Renal cortical epithelial cell (primary cell): ENCODE measurements at places on chromosomes 11 and 22.
A peak's percentile ranks its signal among the peaks of the same experiment; 100 is the strongest.

- peak; percentile 22 for DNase-seq
These were observed 1.8 kb upstream of the TBC1D10A start for GRCh38 chr22:30328466-30329049.

GRCh38 chr11:117819096-117820040 lies 5.2 kb downstream of the FXYD2 start:
- DNase-seq = peak; percentile 75

DNA sequence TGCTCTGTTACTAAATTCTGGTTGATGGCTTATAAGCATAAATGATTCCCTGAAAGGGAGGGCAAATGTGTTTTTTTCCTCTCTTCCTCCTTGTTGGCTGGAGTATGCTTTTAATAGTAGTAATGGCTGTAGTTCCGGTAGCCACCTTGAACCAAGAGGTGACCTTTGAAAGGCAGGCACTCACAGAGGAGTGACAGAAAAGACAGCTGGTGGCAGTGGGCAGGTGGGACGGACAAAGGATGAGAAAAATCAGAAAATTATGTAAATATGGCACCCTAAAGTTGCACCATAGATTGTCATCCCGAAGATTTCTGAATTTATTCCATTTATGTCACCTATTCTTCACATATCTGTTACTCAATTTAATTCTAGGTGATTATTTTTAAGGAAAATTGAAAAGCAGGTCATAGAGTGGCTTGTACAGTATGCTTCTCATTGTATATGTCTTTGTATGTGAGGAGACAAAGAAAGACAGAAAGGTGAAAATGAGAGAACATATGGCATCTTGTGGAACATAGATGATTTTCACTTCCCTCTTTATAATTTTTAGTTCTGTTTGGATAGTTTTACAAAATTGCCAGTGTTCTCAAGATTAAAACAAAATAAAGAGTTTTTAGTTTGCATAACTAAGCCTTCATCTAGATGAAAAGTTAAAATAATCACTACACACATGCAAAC lies 17.0 kb downstream of the CASP12 start:
- no peak for DNase-seq

DNA sequence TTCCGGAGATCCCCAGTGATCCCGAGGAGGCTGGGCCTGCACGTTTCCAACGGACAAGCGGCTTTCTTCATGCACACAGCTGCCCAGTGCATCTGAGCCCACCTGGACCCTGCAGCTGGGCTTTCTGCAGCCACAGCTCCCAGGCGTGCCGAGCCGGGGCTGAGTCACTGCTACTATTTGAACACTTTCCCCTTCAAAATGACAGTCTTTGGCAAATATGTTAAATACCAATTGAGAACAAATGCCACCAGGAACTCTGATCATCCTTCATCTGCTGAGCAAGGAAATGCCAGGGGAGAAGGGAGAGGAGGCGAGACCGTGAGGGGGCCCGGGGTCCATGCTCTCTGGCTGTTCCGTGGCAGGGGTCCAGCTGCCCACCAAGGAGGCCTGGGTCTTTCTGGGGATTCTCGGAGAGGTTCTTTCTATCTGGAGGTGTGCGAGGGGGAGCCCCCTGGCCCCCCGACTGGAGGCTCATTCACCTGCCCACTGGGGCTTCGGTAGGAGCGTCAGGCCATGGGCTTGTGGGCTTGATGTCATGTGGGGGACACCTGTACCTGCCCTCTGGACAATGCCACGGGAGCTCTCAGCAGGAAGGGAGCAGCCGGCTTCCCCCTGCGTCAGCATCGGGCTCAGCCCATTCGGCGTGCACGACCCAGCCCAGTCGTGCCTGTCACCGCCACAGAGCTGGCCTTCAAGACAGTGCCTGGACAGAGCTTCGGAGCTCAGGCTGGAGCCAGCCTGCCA lies 159.6 kb downstream of the CTTN start:
- DNase-seq = no peak

- DNase-seq = no peak
These were observed 97.3 kb downstream of the ZBTB16 start for GRCh38 chr11:114156782-114157181.

GRCh38 chr11:116482716-116483115 lies 290.1 kb downstream of the BUD13 start:
- DNase-seq = no peak

- DNase-seq = peak; percentile 70
These were observed 2.3 kb upstream of the RHOD start for GRCh38 chr11:67054346-67054835.

DNA sequence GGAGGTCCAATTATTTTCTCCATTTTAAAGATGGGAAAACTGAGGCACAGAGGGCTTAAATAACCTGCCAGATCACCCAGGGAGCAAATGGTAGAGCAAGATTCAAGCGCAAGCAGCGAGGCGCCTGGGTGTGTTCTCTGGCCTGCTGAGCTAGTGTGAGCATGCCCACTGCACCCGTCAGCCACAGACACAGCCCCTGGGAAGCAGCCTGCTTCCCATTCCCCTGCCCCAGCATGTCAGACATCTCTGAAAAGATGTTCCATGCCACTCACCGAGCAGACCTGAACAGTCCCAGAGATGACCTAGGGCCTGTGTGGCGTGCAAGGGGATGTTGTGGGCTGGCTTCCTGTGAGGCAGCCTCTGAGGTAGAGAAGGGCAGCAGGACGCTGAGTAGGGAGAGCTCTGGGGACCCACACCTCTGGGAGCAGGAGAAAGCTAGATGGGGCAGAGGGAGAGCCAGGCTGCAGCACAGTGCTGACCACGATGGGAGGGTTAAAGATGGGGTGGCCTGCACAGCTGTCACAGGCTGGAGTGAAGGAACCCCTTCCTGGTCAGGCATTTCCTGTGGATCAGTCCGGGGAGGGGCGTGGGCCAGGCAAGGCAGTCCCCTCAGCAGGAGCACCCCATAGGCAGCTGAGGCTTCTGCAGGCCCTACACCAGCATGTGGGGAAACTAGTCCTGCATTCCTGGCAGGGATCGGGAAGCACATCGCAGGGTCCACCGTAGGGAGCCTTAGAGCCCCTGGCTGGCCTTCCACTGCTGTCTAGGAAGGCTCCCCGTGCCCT lies 101.4 kb downstream of the GALNT18 start:
- no peak for DNase-seq

- no peak for DNase-seq
These were observed 90.6 kb upstream of the FGF3 start for GRCh38 chr11:69909561-69910518.

- DNase-seq = no peak
These were observed 556.3 kb upstream of the ANO3 start for GRCh38 chr11:25775603-25776002.

DNA sequence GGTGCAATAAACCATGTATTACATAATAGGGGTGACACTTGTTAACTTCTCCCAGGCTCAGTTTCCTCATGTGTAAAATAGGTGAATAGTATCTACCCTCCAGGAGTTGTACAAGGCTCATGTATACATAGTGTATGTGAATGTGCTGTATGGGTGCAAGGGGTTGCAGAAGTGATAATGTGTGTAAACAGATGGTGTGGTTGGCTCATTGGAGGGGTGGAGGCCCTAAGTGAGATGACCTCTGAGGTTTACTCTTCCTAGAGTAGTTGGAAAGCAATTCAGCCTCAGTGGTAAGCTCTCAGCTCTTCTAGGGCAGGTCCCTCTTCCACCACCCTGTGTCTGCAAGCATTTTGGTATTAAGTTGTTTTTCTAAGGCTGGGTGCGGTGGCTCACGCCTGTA lies 102.4 kb downstream of the PTPRJ start:
- no peak for DNase-seq

DNA sequence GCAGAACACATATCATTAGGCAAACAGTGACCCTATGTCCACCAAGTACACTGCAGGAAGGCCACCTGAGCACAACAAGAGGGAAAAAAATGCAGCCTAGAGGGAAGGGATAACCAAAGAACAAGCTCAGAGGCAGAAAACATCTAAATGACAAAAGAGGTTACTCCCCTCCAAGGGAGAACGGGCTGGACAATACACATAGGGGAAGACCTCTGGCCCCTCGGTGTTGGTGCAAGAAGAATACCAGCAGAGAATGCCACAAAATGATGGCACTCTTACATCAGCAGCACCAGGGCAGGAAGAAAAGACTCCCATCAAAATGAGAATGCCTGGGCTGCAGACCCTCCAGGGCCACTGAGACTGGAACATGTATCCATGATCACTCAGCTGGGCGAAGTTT lies 66.6 kb upstream of the OPCML start:
- DNase-seq = no peak

- DNase-seq = peak; percentile 64
These were observed 35.6 kb downstream of the KCNJ1 start for GRCh38 chr11:128831174-128832120.

DNA sequence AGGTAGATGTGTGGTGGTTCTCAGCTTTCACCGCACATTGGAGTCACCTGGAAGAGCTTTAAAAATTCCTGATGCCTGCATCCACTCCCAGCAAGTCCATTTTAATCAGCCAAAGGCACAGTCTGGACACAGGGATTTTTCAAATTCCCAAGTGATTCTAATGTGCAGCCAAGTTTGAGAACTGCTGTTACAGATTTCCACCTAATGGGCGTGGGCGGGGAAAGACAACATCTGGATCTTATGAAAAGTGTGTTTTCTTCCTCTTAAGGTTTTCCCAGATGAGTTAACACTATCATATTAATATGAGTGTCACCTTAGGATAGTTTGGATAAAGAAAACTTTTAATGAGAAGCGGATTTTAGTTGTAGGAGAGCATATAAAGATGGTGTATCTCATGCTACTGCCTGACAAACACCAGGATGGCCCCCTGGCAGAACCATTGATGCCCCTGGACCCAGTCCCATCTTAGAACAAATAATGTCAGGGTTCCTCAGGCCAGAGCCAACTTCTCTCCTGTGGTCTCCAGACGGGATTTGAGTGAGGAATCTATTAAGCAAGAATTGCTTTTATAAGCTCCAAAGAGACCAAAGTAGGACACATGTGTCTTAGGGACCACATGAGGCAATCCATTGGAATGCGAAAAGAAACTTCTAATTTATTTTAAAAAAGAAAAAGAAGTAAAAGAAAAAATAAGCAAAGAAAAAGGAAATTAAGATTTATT lies 31.9 kb downstream of the POU2AF1 start:
- no peak for DNase-seq

DNA sequence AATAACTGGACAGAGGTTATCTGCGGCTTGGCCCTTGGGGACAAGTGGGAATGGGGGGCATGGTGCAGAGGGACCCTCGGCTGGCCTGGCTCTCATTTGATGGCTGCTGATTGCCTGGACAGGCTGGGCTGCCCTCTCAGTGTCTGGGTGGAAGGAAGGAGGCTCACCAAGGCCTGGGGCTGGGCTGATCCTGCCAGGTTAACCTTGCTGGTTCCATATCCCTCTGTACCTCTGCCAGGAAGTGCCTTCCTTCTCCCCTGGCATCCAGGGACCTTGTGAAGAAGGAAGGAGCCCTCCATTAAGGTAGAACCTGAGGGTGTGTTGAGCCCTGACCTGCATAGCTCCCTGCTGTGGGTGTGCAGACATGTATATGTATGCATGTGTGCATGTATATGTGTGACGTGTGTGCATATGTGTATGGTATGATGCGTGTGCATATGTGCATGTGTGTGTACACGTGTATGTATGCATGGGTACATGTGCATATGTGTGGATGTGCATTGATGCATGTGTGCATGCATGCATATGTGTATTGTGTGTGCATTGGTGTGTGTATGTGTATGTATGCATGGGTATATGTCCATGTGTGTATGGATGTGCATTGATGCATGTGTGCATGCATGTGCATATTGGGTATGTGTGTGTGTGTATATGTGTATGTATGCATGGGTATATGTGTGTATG lies 433.9 kb downstream of the TBC1D22A start:
- DNase-seq = no peak

GRCh38 chr11:96015906-96016565 lies 92.1 kb upstream of the MTMR2 start:
- DNase-seq = no peak

- DNase-seq = peak; percentile 92
These were observed 7.5 kb downstream of the BCL9L start for GRCh38 chr11:118918128-118918685.

DNA sequence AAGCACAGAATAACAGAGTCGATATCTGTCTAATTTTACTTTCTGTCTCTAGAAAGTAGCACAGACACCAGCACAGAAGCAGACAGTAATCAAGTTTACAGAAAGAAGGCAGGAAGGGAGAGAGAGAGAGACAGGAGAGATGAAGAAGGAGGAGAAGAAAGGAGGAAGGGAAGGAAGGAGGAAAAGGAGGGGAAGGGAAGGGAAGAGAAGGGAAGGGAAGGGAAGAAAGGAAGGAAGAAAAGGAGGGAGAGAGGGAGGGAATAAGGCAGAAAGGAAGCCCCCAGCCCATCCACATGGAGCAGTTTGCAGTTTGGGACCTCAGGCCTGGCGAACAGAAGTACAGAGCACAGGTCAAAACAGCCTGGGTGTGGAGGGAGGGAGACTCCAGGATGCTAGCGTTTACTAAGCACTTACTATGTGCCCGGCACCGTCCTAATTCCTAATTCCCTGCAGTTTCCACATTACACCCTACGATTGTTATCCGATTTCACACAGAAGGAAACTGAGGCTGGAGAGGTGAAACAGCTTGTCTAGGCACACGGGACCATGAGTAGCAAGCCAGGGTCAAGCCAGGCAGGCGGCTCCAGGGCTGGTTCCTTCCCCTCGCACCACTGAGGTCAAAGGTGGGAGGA lies 46.0 kb upstream of the WNT7B start:
- DNase-seq = no peak

DNA sequence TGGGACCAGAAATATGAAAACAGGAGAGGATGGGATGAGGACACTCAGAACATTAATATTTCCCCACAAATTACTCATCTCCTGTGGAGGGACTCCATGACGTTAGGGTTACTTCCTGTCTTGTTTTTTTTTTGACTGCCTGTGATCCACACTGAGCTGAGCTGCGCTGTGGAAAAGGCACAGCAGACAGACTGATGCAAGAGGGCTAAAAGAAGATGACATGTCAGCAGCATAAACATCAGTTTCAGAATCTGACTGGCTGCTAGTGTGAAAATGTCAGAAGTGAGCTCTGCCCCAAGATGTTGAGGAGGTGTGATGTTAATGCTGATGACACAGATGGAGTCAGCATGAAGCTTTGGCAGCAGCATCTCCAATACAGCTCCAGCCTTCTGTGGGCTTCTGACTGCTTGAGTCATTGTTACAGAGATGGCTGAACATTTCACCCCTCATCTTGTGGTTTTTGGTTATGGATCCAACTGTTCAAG lies 286.8 kb downstream of the BLID start:
- peak; percentile 15 for DNase-seq

- DNase-seq = no peak
These were observed 495.0 kb downstream of the BRD1 start for GRCh38 chr22:49332691-49333090.

- no peak for DNase-seq
These were observed 58.5 kb upstream of the NTM start for GRCh38 chr11:131311776-131312514.
